GM12865 (cell line): ENCODE measurements at places on chromosomes 4 and X.
A peak's percentile ranks its signal among the peaks of the same experiment; 100 is the strongest.

- peak; percentile 40 for DNase-seq
Measured at GRCh38 chrX:155028129-155028528, 1.5 kb downstream of the FUNDC2 start.

GRCh38 chrX:25016361-25016671, 551 bp upstream of the ARX start:
- no peak for DNase-seq

GRCh38 chrX:72475338-72475737, 97.3 kb downstream of the HDAC8 start:
- DNase-seq = no peak

GRCh38 chrX:13545726-13546125, 23.7 kb upstream of the EGFL6 start:
- no peak for DNase-seq

DNA sequence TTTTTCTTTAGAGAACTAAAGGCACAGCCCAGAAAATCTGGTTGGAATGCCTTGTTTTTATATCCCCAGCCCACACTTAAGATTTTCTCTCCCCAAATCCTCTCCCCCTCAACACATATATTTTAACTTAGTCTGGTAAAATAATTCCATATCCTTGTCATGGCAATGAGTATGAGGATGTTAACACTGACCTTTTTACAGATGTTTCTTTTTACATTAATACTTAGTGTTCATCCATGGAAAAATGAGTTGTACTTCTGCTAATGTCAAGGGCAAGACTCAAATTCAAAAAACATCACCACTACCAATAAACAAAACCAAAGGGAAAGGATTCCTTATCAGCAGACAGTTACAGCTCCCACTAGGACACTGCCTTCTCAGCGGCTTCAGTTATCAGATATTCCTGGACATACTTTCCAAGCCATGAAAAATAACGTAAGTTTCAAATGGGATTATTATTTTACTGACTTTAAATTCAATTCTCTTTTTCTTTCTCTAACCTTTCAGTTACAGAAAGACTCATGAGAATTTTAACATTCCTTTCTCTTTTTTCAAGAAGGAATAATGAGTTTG, 83.3 kb downstream of the RASL11B start:
- DNase-seq = no peak

DNA sequence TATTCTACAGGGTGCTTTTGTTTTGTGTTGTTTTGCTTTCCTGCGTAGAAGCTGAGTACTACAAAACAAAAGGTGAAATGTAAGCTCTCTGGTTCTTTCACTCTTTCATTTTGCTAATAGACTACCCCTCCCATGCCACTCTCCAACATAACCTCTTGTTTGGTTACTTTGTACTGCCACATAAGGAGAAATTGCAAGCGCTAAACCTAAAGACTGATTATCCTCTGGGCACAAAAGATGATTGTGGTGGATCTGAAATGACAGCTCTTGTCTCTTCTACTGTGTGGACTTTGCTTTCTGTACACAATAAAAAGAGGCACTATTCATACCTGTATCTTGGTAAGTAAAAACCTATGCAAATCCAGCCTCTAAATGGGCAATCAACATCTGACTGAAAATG, 5.3 kb downstream of the MBNL3 start:
- no peak for DNase-seq

- no peak for DNase-seq
Measured at GRCh38 chr4:73648478-73648877, 28.2 kb upstream of the RASSF6 start.

GRCh38 chrX:120457766-120458180, 11.3 kb downstream of the LAMP2 start:
- DNase-seq = peak; percentile 46

DNA sequence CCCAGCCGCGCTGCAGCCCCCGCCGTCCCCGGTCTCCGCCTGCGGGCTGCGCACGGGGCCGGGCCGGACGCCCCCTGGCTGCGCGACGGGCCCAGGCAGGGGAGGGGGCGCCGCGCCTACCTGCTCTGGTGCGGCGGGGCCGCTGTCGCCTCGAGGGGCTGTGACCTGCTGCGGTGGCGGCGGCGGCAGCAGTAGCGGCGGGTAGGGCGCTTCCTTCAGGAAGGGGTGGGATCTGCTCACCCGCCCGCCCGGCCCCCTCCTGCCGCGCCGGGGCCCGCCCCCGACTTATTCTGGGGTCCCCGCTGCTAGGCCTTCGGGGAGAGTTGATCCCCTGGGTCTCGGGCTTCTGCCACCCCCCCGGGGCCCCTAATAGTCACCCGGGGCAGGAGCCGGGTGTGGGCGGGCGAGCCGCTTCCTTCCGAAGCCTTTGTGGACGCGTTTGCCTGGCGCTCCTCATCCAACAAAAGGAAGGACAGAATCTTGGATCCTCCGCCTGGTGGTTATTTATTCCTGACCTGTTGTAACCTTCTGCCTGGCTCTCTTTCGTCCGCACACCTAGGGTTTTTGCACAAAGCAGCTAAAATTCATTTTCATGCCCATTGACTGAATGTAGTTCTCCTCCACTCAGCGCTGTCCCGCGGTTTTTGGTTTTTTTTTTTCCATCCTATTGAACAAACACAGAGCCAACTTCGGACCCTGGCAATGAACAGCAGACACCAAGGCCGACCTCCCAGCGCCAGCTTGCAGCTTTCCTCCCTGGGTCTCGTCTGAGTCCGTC, at the start of gene TMEM150C:
Gene TMEM150C (minus strand): TSS at position 203 of the 778 bp plus-strand sequence. CDS start 57,331 bp downstream, outside the sequence.
- no peak for DNase-seq

- DNase-seq = no peak
Measured at GRCh38 chrX:134407065-134407376, 52.9 kb upstream of the HPRT1 start.

- peak; percentile 10 for DNase-seq
Measured at GRCh38 chr4:84814094-84814750, 152.3 kb downstream of the WDFY3 start.

- DNase-seq = peak; percentile 59
Measured at GRCh38 chr4:7964890-7965662, 25.4 kb upstream of the AFAP1 start.

GRCh38 chrX:23764188-23764984, 18.6 kb upstream of the SAT1 start:
- DNase-seq = no peak
